ENCODE measurements at places on chromosomes 13 and 19.

- no peak for DNase-seq
Observed at GRCh38 chr13:100365680-100366079, 222.9 kb downstream of the GGACT start.

DNA sequence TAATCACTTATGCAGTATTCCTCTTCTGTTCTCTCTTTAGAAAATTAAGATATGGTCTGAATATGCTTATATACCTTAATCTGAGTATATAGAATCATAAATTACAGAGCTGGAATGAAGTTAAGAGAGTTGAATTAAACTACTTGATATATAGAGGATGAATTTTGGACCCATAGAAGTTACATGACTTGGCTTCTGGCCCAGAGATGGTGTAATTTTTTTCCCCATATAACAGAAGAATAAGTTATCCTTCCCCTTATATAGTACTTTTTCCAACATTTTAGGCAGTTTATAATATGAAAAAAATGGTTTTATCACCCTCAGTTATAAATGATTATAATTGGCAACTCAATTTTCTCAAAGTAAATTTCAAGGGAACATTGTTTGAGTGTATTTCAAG, 616.3 kb downstream of the TBC1D4 start:
- DNase-seq: no peak

GRCh38 chr13:30864433-30865122, 41.5 kb upstream of the MEDAG start:
- no peak for DNase-seq

DNA sequence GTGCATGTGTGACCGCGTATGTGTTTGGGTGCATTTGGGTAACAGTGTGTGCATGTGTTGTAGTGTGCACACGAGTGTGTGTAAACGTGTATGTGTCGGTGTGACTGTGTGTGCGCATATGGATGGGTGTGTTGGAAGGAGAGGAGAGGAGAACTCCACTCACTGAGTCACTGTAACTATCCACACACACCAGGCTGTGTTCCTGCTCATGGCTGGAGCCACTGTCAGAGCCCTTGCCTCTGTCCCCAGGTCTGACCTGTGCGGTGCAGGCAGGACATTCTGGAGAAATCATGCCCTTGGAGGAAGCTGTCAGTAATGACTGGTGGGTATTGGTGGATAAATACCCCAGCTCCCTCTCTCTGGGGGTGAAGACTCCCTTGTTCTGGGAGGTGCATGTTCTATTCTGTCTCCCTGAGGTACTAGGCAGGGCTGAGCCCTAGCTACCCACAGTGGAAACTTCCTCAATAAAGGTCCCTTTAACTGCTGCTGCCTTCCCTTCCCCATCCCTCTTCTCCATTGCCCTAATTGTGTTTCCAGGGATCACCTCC, 48.4 kb downstream of the CYP4F22 start:
- DNase-seq: no peak

GRCh38 chr13:90717451-90717936, 630.0 kb upstream of the MIR17HG start:
- DNase-seq: no peak

- peak; percentile 41 for DNase-seq
Observed at GRCh38 chr13:43356567-43356966, 333.2 kb downstream of the DNAJC15 start.
